ENCODE measurements at places on chromosomes 6 and 20.

DNA sequence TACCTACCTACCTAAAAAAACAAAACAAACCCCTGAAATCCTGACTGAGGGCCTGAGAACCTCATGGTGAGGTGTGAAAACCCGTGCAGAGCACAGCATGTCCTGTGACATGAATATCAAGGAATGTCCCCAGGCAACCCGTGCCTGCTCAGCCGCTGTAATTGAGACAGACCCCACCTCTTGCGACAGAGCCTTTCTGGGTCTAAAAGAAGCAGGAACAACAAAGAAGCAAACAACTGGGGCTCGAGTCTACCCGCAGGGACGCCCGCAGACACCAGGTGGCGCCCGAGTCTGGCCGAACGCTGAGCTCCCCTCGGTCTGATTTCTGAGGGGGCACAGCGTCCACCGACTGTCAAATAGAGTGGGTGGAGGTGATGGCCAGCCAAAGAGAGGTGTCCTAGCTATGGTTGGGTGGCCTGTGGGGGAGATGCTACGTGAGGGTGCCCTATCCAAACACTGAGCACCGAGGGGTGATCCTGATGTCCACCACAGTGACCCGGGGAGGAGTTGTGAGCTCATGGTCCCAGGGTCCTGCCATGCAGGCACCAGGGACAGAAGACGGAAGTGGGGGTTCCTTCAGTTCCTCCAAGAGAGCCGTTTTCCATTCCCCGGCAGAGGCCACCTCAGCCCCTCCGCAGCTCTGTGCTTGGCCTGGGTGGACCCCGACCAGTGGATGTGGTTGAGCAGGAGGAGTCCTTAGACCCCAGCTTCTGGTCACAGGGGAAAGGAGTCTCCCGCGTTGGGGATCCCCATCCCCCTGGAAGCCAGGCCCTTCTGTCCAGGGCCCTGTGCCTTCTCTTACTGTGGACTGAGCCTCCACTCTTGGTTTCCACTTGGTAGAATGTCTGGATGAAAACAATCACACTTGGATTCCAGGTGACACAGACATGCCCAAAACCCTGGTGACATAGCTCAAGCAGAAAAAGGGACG is 268.2 kb downstream of the CDC5L start:
- peak; percentile 74 for DNase-seq

- DNase-seq: no peak
Measured at GRCh38 chr6:21115111-21115510, 478.4 kb upstream of the SOX4 start.

DNA sequence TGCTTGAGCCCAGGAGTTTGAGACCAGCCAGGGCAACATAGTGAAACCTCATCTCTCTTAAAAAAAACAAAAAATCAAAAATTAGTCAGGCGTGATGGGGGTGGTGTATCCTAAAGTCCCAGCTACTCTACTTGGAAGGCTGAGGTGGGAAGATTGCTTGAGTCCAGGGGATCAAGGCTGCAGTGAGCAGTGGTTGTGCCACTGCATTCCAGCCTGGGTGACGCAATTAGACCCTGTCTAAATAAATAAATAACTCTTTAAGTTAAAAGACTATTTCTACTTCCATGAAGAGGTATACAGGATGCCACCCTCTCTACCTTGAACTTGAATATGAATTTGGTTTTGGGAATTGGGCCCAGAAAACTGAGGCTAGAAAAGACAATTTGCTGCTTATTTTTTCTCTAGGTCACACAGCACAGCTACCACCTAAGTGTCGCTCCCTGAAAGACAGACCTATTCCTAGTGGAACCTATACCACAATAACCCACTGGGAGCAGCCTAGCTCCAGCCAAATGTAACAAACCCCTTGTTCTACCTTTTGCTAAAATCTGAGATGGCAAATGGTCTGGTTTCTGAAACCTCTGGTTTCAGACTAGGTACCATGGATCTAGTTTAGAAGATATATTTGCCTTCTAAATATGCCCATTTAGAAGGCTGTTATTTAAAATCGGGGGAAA is 35.2 kb downstream of the HMGCLL1 start:
- DNase-seq: no peak

- DNase-seq: no peak
Measured at GRCh38 chr6:35035481-35036030, 105.6 kb downstream of the TCP11 start.

GRCh38 chr6:110485491-110485890 is 9.1 kb upstream of the SLC22A16 start:
- no peak for DNase-seq
